Osteoblast (primary cell): ENCODE measurements at places on chromosomes 4 and X.
A peak's percentile ranks its signal among the peaks of the same experiment; 100 is the strongest.

DNA sequence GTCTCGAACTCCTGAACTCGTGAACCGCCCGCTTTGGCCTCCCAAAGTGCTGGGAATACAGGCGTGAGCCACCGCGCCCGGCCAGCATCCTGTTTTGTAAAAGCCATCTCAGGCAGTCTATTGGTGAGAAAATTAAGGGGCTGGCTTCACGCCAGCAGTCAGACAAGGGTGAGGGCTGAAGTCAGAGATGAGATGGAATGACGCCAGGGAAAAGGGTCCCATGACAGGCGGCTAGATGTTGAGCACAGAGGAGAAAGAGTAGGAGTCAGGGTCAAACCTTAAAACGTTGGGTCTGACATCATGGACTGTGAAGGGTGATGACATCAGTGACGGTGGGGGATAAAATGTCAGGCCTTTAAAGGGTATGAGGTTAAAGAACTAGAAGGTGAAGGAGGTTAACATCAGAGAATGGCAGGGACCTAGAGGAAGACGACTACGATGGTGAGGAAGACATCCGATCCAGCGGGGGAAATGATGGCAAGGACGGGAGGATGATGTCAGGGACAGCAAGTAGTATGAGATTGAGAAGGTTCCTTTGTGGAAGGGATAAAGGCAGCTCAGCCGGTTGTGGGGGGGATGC is 504 bp upstream of the RBM3 start:
- H3K4me1 ChIP-seq, result peaks cover 19% of the 10 kb centered on the region
- no peak for DNase-seq
- H3K27me3 ChIP-seq, result no peaks in the 10 kb centered on the region
- peak overlapping the region; percentile 74 for H3K4me3 ChIP-seq
- peaks cover 34% of the 10 kb centered on the region for H3K36me3 ChIP-seq

DNA sequence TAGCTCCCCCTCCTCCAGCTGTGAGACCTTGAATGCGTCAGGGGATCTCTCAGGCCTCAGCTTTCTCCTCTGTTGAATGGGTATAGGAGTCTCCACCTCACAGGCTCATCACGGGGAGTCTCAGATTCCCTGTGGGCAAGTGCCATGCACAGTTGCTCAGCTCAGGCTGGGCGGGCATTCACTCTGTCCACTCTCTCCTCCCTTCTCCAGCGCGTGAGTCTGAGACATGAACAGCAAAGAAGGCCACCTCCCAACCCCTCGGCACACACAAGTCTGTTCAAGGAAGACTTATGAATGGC is 60.0 kb downstream of the HTRA3 start:
- no peak overlapping the region for H3K4me3 ChIP-seq
- H3K4me1 ChIP-seq, result peaks cover 12% of the 10 kb centered on the region
- H3K27ac ChIP-seq, result no peak overlapping the region
- DNase-seq, result peak; percentile 19

DNA sequence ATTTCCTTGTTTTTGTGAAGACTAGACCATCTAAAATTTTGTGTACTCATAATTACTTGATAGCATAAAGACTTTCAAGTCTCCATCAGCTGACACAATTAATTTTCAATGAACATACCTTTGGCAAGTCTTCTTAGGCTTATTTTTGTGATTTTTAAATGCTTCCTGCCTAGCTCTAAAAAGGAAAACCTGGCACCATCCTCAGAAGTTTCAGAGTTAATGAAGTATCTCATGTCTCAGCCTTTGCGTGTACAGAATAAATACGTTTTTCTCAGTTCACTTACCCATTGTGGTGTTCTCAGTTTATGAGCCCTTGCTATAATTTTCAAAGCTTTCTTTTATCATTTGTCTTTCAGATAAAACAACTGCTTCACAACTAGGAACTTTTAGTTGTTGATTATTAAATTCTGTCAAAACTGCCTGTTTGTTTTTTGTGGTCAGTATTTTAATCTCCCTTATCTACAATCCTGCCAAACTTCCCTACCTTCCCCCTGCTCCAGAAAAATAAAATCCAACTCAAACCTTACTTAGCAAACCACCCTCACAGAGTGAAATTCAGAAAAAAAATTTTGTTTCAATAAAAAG is 21.6 kb downstream of the ADD1 start:
- H3K36me3 ChIP-seq, result no peaks in the 10 kb centered on the region
- H3K27ac ChIP-seq, result no peak overlapping the region
- H3K4me3 ChIP-seq, result no peak overlapping the region
- peaks cover 51% of the 10 kb centered on the region for H3K4me1 ChIP-seq

GRCh38 chr4:37481547-37482122 is 204.5 kb downstream of the RELL1 start:
- no peak overlapping the region for H3K4me3 ChIP-seq
- H3K4me1 ChIP-seq, result no peaks in the 10 kb centered on the region
- H3K36me3 ChIP-seq, result no peaks in the 10 kb centered on the region
- H3K27ac ChIP-seq, result no peak overlapping the region
- H3K27me3 ChIP-seq, result no peaks in the 10 kb centered on the region
